ENCODE measurements at places on chromosomes 11 and 22.
A peak's percentile ranks its signal among the peaks of the same experiment; 100 is the strongest.

DNA sequence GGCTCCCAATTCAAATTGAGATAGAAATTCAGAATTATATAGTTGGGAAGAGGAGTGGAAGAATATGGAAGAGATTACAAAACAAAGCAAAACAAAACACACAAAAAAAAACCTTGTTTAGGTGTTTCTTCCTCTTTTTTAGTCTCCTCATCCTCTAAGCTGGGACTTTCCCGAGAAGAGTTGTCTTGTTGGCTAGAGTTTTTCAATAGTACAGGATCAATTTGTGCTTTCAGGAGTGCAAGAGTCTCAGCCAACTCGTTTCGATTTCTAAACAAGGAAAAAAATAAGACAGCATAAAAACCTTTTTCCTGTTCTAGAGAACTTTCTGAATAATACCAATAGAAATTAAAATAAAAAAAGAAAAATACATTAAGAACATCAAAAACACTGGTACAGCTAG lies 87.8 kb upstream of the CLNS1A start:
- no peak for DNase-seq

GRCh38 chr11:76808996-76809395 lies 25.8 kb downstream of the TSKU start:
- peak; percentile 38 for DNase-seq

DNA sequence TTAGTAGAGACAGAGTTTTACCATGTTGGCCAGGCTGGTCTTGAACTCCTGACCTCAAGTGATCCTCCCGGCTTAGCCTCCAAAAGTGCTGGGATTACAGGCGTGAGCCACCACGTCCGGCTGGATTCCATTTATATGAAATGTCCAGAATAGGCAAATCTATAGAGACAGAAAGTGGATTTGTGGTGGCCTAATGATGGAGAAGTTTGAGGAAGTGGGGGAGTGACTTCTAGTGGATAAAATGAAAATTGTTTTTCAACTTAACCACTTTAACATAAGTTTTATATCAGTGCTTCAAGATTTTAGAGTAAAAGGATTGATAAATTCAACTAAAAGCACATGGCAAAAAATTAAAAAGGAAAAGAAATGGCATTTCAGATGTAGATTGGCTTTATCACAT lies 66.2 kb downstream of the HIPK3 start:
- DNase-seq, result no peak

DNA sequence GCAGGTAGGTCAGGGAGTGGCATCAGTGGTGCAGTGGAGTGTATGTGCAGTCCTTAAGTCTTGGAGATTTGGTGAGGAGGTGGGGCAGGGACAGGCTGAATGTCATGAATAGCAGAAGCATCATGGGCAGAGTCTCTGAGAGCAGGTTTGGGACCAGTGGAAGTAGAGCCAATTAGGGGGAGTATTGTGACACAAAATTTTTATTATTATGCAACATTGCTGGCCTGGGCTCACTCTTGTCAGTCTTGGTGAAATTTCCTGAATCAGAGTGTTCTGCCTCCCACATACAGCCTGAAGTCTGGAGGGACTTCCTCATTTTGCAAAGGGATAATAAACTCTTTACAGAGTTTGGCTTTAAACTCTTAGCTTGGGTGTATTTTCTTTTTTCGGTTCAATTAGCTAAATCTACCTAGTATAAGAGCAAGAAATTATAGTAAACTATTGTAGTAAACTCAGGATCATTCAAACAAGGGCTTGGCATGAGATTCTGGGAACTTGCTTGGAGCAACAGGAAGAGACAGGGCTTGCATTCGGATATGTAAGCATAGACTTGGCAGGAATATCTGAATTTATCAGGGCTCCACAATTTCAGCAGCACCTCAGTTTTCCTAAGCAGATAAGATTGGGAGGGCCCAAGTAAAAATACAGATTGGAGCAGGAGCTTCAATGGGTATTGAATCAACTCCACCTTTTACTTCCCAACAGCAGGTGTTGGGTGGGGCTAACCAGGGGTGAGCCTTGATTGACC lies 67.7 kb downstream of the FDX1 start:
- no peak for DNase-seq

- DNase-seq, result no peak
Observed at GRCh38 chr11:124804884-124805283, 4.7 kb upstream of the MSANTD2 start.

- peak; percentile 44 for DNase-seq
Observed at GRCh38 chr11:76978239-76978638, 56.0 kb upstream of the B3GNT6 start.

GRCh38 chr11:117218133-117218915 lies 13.5 kb downstream of the PCSK7 start:
- DNase-seq, result no peak

DNA sequence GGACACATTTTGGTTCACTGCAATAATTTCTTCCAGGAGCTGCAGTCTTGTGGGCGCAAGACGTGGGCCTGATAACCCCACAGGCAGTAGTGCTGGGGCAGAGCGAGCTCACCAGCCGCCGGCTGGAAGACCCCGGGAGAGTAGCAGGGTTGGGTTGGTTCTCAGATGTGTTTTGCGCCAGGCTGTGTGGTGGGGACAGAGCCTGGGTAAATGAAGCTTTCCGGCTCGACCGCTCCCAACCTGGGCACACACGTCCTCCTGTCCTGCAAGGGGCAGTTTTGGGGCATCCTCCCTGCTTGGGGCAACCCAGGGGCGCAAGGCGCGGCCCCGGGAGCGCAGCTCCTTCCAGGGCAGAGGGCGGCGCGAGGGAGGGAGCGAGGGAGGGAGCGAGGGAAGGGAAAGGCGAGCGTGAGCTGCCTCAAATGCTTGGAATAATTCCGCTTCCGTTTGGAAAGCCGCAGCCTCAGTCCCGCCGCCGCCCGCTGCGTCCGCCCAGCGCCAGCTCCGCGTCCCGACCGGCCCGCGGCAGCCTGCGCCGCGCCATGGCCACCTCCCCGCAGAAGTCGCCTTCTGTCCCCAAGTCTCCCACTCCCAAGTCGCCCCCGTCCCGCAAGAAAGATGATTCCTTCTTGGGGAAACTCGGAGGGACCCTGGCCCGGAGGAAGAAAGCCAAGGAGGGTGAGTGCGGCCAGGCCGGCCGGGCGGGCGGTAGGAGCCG lies at the start of gene PARVA:
Gene PARVA, plus strand, starts transcription at position 466 of the 718 bp plus-strand sequence. Its CDS starts 77 bp downstream, at position 543.
- peak; percentile 93 for DNase-seq

- DNase-seq, result no peak
Observed at GRCh38 chr11:45641961-45642360, 23.5 kb downstream of the CHST1 start.

- DNase-seq, result no peak
Observed at GRCh38 chr11:32918427-32918826, 25.8 kb downstream of the QSER1 start.

GRCh38 chr11:132790971-132791370 lies 741.3 kb downstream of the OPCML start:
- no peak for DNase-seq

- DNase-seq, result no peak
Observed at GRCh38 chr22:27129266-27129665, 471.9 kb downstream of the MIAT start.

DNA sequence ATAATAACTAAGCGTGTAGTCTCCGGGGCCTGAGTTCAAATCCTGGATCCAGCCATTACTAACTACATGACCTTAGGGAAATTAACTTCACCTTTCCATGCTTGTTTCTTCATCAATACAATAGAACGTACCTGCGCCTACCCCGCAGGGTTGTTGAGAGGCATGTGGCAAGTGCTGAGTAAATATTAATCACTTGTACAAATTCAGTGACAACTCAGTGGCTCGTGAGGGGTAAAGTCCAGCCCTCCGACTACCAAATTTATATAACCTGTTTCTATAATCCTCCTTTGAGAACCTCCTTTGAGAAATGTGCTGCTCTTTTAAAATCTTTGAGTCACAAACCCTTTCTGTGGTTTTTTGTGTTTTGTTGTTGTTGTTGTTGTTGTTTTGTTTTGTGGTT lies 49.8 kb downstream of the FEZ1 start:
- no peak for DNase-seq

GRCh38 chr11:91761406-91762025 lies 463.1 kb upstream of the FAT3 start:
- DNase-seq, result peak; percentile 42

- DNase-seq, result peak; percentile 54
Observed at GRCh38 chr11:70077411-70078094, 564 bp upstream of the ANO1 start.

DNA sequence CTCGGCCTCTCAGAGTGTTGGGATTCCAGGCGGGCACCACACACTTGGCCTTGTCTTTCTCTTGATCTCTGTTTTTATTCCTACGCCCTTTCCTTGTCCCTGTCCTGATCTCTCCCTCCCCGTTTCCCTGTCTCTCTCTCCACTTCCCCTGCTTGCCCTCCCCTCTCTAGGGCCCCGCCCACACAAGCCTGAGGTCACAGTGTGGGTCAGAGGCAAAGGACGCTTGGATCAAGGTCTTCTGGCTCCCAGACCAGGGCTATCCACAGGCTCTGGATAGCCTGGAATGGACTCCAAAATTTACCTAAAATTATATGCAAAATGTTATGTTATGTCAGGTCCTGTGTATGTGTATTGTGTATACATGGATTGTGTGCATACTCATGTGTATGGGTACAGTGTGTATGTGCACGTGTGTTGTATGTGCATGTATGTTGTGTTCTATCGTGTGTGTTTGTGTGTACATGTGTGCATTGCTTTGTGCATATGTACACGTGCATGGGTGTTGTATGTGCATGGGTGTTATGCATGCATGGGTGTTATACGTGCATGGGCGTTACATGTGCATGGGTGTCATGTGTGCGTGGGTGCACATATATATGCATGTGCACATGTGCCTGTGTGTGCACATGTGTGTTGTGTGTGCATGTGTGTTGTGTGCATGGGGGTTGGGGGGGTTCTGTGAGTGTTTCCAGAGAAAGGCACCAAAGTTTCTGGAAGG lies 38.3 kb downstream of the TP53I11 start:
- peak; percentile 86 for DNase-seq

DNA sequence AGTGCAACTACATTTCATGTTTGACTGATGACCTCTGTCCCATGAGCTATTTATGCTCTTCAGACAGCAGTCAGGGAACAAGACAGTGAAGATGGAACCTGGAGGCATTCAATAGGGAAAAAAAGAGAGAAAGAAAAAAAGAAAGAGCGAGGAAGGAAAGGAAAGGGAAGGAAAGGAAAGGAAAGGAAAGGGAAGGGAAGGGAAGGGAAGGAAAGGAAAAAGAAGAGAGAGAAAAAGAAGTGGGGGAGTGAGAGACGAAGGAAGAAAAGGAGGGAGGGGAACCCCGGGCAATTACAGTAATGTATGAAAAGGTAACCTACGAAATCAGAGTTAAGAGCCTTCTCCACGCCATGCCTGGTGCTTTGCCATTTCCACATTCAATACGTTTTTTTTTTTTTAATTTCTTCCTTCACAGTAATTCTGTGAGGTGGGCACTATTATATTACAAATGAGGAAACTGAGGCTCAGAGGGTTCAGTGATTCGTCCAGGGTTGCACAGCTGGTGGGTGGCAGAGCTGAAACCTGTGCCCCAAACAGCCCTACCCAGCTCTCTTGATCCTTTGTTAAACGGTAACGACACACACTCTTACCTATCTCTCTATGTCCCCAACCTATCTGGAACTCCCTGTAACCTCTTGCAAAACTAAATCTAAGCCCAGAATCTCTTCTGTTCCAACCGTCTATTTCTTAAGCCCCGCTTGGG lies 39.3 kb downstream of the ETS1 start:
- no peak for DNase-seq

DNA sequence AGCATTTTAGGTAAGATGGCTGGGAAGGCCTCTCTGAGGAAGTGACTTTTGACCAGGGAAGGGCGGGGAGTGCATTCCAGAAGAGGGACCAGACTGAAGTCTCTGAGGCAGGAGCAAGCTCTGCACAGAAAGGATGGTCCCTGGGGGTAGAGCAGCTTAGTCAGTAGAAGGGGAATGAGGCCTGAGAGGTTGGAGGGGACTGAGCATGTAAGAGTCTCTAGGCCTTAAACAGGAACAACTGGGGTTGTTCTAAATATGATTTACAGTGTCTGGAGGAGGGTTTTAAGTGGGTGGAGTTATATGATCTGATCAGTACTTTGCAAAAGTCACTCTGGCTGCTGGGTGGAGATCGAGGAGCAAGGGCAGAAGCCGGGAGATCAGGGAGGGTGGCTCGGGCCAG lies 31.7 kb upstream of the TEF start:
- DNase-seq, result no peak

DNA sequence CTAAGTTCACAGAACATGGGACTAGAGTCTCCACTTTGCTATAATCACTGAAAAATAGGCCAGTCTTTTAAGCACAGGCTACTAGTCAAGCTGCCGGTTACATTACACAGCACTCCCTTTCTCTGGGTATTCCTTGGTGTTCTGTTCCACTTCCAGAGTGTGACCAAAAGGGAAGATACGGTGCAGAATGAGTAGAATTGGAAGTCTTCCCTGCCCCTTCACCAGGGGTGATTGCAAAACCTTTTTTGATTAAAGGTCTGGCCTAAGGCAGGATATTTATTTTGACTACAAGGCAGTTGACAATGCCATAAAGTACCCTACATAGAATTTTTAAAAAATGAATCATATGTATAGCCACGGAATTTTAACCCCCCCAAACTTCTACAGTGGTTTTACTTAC lies 59.6 kb upstream of the ADORA2A start:
- no peak for DNase-seq

DNA sequence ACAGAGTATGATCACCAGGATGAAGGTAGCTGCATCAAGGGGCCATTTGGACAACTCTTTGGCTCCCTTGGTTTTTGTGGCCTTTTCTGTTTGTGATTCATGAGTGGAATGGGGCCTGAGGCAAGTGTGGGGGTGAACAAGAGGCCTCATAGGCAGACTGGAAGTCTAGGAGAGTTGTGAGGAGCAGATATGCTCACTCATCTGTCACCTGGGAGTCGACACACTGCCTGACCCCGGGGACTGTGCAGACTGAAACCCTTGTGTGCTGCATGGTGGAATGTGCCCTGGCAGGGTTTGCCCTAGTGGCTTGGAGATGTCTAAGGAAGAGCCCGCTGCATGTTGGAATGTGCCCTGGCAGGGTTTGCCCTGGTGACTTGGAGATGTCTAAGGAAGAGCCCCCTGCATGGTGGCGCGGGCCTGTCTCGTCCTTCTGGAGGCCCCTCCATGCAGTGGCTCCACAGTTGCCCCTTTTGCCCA lies 60.0 kb downstream of the MED15 start:
- DNase-seq, result no peak
